AG09319 (cell line): ENCODE measurements at places on chromosomes 6 and 20.

DNA sequence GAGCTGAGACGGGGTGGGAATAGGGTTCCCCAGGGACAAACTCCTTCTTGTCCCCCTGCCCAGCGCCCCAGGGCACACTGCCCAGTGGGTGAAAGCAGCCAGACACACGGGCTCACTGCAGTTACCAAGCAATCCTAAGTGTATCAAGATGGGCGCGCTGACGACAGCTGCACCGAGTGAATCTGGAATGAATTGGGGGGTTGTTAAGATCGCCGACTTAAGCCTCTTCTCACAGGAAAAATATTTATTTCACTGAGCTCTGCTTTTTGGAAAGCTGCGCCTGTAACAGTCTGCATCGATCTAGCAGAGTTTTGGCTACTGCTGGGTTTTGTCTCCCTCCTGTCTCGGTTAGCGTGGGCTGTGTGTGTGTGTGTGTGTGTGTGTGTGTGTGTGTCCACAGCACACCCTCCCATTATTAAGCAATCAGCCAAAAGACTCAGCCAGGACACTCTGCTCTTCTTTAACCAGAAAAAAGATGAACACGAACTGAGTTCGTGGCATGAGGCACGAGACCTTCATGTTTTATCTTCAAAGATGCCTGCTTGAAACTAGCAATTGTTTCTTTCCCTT, 35.9 kb downstream of the RIPOR3 start:
- DNase-seq = peak; percentile 90

DNA sequence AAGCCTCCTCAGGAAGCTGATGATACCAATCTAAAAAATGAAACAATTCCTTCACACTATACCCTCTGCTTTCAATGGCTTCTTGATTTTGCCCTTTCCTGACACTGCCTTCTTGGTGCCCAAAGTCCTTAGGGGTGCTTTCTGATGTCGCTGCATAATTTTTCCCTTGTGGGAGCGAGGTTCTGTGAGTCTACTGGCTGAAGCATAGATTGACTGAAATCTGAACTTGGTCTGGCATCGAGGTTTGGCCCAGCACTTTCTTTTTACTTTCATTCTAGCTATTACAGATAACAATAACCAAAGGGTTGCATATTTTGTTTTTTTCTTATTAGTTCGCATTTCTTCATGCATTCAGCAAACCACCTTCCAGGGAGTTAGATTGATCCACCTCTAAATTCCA, 65.8 kb downstream of the E2F3 start:
- DNase-seq = no peak

DNA sequence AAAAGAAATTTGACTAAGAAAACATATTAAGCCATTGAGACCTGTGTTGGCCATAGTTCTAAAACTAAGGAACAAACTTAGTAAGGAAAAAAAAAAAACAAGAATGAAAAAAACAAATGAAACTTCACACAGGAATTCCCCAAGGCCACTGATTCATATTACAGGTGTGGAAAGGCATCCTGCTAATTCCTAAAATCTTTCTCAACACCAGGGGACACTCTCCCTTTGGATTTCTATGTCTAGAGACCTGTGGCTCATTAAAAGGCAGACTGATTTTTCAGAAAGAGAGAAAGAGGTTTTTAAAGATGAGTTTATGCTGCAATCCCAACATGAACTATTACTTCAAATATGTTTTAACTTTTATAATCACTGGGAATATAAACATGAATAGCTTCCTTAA, at the start of gene OR12D1:
TSS of gene OR12D1 (plus strand) at position 341 of the 400 bp plus-strand sequence.
- no peak for DNase-seq

DNA sequence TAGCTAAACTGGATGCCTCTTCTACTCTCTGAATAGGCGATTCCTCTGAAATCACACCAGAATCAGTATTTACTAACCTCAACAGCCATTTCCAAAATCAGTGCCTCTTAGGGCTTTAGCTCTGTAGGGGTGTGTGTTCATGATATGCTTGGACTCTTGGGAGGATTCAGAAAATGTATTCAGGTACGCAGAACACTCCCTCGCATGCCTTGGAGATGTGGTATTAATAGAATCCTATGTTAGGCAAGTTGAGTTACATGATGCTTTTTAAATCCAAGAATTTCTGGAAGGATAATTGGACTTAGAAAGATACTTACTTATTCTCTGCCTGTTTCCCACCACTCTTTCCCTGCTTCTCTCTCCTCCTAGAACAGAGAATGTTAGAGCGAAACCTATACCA, 31.8 kb upstream of the PBOV1 start:
- DNase-seq = no peak

DNA sequence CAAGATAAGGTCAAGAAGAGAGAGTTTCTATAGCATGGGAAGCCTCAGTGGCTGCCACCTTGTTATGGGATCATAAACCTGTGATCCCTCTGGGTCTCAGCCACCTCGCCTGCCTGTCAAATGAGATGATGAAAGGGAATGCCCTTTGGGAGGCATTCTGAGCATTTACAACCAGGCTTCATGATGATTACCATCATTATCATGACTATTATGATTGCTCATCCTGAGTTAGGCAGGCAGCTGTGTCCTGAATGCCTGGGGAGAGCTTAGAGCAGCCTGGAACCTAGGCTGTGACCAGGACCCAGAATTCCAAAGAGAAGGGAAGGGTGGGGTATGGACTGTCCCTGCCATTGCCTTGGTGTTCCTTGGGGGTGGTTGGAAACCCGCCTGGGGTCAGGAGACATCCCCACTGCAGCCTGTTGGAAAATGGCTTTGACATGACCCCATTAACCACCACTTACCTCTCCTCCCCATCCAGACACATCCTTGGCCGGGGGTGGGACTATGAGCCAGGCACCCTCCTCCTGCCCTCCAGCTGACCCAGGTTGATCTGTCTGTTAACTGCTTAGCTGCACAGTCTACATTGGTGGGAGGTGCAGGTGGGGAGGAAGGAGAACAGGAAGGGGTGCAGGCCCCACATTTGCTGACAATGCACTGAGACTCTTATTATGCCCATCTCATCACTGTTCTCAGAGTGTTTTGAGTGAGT, 51.9 kb downstream of the LRFN2 start:
- DNase-seq = no peak

DNA sequence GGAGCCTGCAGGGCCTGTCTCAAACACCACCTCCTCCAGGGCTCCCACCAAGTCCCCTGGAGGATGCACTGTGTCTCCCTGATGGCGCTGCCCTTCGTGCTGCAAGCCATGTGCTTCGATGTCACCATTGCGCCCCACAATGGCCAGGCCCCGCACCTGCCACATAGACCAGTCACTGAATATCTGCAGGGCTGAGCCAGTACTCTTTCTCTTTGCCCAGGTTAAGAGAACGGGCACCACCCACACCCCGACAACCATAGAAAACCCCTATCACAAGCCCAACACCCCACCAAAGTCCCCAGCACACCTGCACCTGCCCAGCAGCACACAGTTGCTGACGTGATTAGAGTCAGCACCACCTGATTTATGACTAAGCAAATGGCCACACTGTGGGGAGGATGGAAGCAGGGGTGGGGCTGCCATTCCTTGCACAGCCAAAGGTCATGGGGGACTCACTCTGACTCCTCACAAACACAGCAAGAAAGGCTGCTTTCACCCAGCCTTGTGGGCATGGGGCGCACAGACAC, 104.3 kb downstream of the SLC23A2 start:
- DNase-seq = no peak

DNA sequence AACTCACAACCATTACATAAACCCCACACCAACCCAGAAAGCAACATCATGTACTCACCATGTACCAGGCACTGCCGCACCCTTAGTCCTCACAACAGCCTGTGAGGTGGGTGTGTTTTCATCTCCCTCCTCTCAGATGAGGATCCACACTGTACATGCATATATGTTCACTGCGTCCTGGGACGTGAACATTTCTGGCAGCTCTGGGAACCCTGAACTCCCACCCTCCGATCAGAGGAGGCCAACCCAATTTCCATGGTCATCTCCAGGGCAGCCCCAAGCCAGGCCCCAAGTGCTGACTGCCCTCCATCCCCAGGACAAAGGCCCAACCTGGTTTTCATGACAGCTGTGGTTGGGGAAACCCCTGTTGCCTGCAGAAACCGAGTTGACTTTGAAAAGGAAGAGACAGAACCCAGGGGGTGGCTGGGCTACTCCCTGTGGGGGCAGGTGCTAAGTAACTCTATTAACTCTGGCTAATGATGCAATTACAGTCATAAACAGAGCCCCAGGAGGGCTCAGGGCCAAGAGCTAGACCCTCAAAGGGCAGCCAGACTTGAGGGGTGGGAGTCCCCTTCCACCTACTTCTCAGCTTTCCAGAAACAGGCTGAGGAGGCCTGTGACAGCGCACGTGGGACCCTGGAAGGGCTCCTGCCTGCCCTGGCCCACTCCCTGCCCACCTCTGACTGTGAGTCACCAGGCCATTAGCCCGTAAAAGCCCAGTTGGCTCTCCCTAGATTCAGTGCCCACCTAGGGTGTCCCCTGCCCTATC, 2.6 kb downstream of the TFEB start:
- no peak for DNase-seq

GRCh38 chr20:52552181-52552872, 360.7 kb upstream of the ZFP64 start:
- DNase-seq = no peak

DNA sequence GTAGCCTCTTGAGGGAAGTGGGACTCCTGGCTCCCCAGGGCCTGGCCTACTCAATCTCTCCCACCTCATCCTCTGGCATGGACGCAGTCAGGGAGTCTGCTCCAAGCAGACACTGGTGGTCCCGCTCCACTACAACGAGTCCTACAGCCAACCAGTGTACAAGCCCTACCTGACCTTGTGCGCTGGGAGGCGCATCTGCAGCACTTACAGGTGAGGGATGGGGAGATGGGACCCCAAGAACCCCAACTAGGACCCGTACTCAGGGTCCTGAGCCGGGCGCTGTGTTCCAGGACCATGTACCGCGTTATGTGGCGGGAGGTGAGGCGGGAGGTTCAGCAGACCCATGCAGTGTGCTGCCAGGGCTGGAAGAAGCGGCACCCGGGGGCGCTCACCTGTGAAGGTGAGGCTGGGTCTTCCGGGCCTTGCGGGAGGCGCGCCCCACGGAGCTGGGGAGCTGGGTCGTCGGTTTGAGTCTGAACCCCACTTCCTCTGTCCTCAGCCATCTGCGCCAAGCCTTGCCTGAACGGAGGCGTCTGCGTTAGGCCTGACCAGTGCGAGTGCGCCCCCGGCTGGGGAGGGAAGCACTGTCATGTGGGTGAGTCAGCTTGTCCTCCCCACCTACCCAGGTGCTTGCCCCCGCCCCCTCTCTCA, 2.1 kb downstream of the EGFL8 start:
- DNase-seq = no peak
